ELF-1 (cell line): ENCODE measurements at places on chromosomes 5 and 9.

GRCh38 chr9:83449166-83449565 lies 89.0 kb downstream of the FRMD3 start:
- DNase-seq, result no peak

GRCh38 chr9:2178034-2178734 lies 163.0 kb downstream of the SMARCA2 start:
- peak; percentile 12 for DNase-seq

DNA sequence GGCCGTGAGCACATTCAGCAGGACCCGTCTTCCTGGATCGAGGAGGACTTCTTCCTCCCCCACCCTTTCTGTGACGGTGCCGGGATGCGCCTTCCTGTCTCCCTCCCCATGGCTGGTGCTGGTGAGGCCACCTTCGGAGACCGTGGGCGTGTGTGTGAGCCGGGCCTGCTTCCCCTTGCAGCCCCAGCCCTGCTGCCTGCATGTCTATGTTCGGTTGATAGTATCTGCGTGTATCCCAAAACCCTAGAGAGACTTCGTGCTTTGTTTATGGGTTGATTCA lies 12.8 kb downstream of the CEP72 start:
- DNase-seq, result no peak

DNA sequence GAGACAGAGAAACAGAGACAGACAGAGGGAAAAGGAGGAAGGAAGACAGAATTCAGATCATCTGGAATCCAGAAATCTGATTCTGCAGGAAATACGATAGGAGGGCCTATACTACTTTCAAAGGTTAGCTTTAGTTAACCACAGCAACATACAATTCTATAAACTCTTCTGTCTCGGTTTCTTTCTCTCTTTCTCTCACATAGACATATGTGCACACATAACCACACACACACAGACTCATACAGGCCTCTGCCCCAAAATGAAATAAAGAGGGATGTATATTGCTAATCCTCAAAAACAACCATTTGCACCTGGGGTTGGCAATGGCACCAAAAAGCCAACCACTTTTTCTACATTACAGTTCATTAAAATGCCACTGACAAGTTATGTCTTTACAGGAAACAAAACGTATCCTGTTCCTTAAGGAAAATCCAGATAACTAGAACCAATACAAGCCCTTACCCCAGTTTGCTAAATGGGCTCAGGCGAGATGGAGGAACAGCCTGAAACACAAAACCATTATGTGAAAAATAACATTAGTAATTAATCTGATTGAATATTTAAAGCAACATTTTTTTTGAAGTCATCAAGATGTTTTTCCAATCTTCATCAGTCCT lies 372.3 kb upstream of the CCNH start:
- no peak for DNase-seq

- no peak for DNase-seq
These were observed 106.1 kb downstream of the PCSK1 start for GRCh38 chr5:96326902-96327301.

GRCh38 chr5:137320056-137321045 lies 178.8 kb downstream of the SPOCK1 start:
- DNase-seq, result peak; percentile 90

- no peak for DNase-seq
These were observed 26.0 kb upstream of the SVEP1 start for GRCh38 chr9:110605565-110605964.

DNA sequence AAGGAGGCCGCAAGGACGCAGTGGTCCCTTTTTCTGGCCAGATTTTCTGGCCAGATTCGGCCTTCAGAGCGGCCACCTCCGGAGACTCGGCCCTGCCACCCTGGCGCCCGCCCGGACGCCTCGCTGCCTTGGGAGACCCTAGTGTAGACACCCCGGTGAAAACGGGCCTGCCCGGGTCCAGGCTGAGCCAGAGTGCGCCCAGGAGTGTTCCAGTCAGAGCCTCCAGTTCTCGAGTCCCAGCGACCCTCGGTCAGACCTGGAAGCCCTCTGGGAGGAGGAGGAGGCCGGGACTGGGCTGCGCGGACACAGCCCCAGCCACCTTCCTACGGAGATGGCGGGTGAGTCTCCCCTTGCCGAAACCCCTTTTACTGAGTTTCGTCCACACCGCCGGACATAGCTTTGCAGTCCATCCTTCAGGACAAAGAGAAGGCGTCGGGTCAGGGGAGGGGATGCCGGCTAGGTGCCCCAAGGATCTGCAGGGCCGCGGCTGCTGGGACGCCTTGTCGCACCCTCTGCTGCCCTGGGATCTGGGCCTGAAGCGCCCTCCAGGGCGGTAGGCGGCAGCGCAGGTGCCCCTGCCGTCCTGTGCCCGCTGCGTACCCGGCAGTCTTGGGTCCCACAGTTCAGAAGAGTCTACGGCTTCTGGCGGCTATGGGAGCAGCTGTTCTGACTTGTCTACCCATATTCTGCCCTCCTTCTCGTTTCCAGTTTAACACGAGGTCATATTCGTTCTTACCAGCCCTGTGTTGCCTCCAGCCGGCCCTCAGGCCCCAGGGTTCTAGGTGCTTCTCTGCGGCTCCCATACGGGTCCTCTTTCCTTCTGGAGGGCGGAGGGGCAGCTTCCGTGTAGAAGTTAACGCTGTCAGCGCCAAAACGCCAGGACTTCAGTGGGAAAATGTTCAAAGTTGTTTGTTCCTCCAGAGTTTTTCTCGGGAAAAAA lies 1771.7 kb upstream of the CDH9 start:
- DNase-seq, result no peak

DNA sequence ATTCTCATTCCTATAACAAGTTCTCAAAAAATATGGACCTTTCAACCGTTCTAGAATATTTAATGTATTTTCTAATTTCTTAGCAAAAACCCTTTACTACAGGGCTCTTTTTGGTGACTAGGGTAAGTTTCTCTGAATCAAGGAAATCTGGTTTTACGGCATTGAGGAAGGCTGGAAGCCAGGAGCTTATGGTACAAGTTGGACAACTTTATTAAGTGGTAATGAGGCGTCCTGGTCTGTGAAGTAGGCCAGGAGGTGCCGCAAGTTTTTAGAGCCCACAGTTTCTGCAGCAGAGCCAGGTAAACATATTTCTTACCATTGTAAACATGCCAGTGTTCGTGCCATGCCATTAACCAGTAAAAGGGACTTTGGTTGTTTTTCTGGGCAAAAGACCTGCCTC lies 14.6 kb upstream of the C1QTNF3 start:
- no peak for DNase-seq

DNA sequence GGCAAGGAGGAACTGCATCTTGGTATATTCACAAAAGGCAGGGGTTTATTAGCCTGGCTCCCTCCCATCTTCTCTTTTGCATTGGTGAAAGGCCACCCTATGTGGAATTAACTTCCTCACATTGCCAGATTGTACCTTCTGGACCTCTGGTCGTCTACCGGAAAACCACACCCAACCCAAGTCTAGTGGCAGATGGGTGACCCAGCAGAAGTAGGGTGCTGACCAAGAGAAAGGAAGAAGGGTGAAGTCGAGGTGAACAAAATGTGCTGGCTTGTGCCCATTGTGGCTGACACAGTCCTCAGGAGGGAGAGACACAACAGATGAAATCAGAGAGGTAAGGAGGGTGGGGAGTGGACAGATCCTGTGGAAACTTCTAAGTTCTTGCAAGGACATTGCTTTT lies 39.8 kb upstream of the DAP start:
- no peak for DNase-seq

- peak; percentile 80 for DNase-seq
These were observed 12.5 kb downstream of the STC2 start for GRCh38 chr5:173315495-173316338.

GRCh38 chr5:145752947-145753346 lies 82.2 kb downstream of the PRELID2 start:
- no peak for DNase-seq

GRCh38 chr5:164394686-164395194 lies 889.3 kb downstream of the MAT2B start:
- no peak for DNase-seq

DNA sequence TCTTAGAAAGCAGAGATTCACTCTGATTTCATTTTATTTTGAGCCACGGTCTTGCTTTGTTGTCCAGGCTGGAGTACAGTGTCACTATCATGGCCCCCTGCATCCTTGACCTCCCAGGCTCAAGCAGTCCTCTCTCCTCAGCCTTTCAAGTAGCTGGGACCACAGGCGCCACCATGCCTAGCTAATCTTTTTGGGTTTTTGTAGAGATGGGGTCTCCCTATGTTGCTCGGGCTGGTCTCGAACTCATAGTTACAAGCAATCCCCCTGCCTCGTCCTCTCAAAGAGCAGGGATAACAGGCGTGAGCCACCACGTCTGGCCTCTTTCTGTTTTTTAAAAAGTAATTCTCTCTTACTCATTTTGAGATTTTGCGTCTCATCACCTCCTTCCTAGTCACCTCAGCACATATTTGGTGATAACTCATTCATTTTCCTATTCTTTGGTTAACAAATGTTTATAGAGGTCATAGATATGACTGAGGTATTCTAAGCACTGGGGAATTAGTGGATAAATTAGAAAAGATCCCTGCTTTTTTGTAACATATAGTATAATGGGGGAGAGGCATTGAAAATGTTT lies 10.8 kb upstream of the DCP2 start:
- no peak for DNase-seq

DNA sequence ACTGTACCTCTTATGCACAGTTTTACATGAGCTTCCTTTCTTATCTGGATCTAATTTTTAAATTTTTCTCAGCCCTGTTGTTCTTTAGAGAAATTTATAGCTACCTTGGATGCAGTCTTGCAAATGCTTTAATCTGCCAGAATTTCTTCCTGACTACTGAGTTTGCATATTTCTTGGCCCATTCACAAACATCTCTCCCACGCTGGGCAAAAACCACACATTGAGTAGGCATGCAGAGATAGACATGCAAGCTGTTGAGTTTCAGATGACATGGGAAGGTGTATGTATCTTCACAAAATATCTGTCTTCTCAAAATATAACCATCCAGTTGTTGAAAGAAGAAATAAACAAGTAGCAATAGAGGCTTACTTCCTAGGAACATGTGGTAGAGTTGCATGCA lies 101.2 kb downstream of the PARP8 start:
- DNase-seq, result no peak

- no peak for DNase-seq
These were observed 24.0 kb upstream of the ASPN start for GRCh38 chr9:92506184-92506857.

GRCh38 chr5:150315245-150315644 lies 12.5 kb upstream of the ARSI start:
- no peak for DNase-seq
